Caki2 (cell line): ENCODE measurements at places on chromosomes 12 and 14. TPM values are rescaled to one million over a fixed set of nuclear protein-coding genes. Genes with fewer than 3 reads are reported as not detected.
A peak's percentile ranks its signal among the peaks of the same experiment; 100 is the strongest.

- DNase-seq = no peak
These were observed 231.3 kb downstream of the ZFP36L1 start for GRCh38 chr14:68561531-68562007.

- peak; percentile 10 for DNase-seq
These were observed 115.3 kb upstream of the NAP1L1 start for GRCh38 chr12:76199808-76200207.

Gene SOAT2
- total RNA-seq = not detected in 2 replicates

Gene C1S
- 9.5 and 11.0 TPM in 2 replicates for total RNA-seq

- no peak for DNase-seq
These were observed 6.8 kb upstream of the RASAL1 start for GRCh38 chr12:113142173-113142885.

- peak; percentile 54 for DNase-seq
These were observed 116.3 kb downstream of the GLT1D1 start for GRCh38 chr12:128969480-128970055.

GRCh38 chr12:68559984-68560850 lies 50.5 kb upstream of the RAP1B start:
- peak; percentile 58 for DNase-seq

DNA sequence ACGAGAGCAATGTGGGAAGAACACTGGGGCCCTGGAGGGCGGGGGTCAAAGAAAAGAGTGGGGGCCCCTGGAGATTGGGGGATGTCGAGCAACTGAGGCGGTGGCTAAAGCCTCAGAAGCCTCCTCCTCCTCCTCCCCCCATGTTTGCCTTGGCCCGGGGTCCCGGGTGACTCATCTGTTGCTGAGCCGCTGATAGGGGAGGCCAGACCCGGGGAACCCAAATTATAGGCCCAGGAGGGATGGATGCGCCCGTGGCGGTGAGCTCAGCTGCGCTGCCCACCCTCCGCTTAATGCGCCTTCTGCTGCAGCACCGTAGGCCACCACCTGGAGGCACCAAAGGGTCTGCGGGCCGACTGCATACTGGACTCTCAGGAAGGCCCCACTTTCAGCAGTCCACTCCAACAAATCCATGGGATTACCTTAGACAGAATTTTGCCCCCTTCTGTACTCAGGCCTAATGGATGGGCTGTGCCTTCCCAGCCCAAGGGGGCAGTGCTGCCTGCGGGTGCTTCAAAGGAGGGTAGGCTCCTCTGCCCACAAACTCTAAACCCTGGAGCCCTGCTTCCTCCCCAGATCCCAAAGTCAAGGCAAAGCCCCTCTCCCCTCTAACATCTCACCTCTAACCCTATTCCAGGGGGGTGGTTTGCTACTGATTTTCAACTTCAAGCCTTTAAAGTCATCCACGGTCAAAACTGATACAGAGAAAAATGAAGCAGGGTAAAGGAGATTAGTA lies 2.6 kb upstream of the WNT10B start:
- DNase-seq = no peak

DNA sequence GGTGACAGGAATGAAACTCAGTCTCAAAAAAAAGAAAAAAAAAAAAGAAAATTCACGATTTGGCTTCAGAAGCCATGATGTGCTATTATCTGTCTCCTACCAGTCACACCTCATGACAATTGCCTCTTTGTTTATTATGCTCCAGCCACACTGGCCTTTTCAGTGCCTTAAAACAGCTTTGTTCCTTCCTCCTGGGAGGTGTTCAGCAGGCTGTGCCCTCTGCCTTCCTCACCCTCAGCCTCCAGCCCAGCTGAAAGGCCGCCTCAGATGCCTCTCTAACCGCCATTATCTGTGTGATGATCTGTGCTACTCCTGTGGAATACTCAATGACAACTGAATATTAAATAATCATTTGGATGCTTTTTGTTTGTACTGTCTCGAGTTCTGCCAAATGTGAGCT lies 8.6 kb upstream of the ARPC3 start:
- DNase-seq = no peak

Gene ENDOU
- total RNA-seq = not detected in 2 replicates

Gene ATP6V1D
- total RNA-seq = 46.0 and 66.2 TPM in 2 replicates

Gene RNASE3
- total RNA-seq = not detected in 2 replicates

Gene LHX5
- total RNA-seq = not detected in 2 replicates

GRCh38 chr12:8564656-8565055 lies 24.0 kb upstream of the CLEC4E start:
- no peak for DNase-seq

Gene DCAF11
- total RNA-seq = 47.4 and 117 TPM in 2 replicates

- DNase-seq = peak; percentile 94
These were observed 19.6 kb downstream of the ACVR1B start for GRCh38 chr12:51970904-51971646.

Gene TEX52
- total RNA-seq = not detected in 2 replicates

Gene GPRC5D
- total RNA-seq = not detected in 2 replicates

GRCh38 chr14:65472189-65472588 lies 59.7 kb downstream of the FUT8 start:
- no peak for DNase-seq

GRCh38 chr12:46473634-46474329 lies 101.2 kb upstream of the SLC38A2 start:
- DNase-seq = peak; percentile 88

DNA sequence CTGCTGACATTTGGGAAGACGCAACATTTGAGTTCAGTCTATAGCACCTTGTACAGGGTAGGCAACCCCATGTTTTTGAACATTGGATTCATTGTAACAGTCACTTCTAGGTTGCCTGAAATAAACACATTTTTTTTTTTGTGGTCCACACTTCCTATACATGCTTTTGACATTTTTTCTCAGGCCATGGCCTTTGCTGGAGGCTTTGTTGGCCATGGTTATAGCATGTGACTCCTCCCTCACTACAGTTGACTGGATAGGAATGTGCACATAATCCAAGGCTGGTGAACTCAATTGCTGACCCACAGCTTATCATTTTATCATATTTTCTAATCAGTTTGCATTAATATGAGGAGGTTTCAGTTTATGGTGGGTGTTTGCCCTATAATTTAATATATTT lies 60.6 kb downstream of the TMEM117 start:
- peak; percentile 54 for DNase-seq

Gene SLCO1B3
- not detected in 2 replicates for total RNA-seq

- DNase-seq = no peak
These were observed 36.9 kb upstream of the SMUG1 start for GRCh38 chr12:54225666-54226065.

- peak; percentile 38 for DNase-seq
These were observed 90.7 kb downstream of the SINHCAF start for GRCh38 chr12:31234955-31235867.

Gene CS
- 73.6 and 84.6 TPM in 2 replicates for total RNA-seq

- DNase-seq = no peak
These were observed 435.0 kb upstream of the STXBP6 start for GRCh38 chr14:25484906-25485305.

DNA sequence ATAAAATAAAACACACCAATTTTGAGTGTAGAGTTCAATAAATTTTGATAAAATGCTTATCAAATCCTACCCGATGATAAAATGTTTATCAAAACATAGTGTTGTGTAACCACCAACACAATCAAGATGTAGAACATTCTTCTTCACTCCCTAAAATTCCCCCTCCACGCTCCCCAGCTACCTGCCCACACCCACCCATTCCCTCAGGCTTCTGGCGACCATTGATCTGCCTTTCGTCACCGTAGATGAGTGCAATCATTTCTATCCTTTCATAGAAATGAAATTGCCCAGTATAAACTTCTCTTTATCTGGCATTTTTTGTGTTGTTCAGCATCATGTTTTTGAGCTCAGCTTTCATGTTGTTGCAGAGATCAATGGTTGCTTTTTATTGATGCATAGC lies 90.7 kb upstream of the TBX3 start:
- no peak for DNase-seq

- no peak for DNase-seq
These were observed 50.1 kb downstream of the CRADD start for GRCh38 chr12:93727195-93727811.

GRCh38 chr12:127411166-127411915 lies 855.6 kb upstream of the TMEM132C start:
- no peak for DNase-seq

- DNase-seq = no peak
These were observed 1.2 kb downstream of the TMEM120B start for GRCh38 chr12:121713793-121714192.

DNA sequence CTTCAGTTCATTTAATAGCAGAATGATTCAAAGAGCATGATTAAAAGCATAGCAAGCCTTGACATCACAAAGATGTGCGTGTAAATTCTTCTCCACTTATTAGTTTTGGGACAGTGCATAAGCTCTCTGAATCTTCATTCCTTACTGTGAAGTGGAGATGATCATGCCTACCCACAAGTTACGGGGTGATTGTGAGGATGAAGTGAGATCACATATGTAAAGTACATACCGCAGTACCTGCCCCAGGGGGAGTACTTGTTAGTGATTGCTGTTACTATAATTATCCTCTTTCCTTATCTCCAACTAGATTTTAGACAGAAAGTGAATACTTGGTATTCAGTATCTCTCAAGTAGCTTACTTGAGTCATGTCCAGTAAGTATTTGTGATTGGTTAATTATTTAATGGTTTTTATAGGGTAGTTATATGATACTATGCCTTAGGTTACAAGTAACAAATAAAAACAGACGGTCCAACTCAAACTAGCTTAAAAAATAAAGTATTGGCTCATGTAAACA lies 6.0 kb downstream of the RAD9B start:
- DNase-seq = no peak

Gene SERPINA4
- not detected in 2 replicates for total RNA-seq

Gene GPR135
- 0.71 TPM in 1 of 2 replicates, not detected in the other for total RNA-seq

- no peak for DNase-seq
These were observed 43.4 kb downstream of the SMIM41 start for GRCh38 chr12:52122904-52123303.
